ENCODE measurements at places on chromosomes 4 and X.

GRCh38 chrX:72020204-72020603 lies 109.6 kb downstream of the NHSL2 start:
- no peak for ATAC-seq

DNA sequence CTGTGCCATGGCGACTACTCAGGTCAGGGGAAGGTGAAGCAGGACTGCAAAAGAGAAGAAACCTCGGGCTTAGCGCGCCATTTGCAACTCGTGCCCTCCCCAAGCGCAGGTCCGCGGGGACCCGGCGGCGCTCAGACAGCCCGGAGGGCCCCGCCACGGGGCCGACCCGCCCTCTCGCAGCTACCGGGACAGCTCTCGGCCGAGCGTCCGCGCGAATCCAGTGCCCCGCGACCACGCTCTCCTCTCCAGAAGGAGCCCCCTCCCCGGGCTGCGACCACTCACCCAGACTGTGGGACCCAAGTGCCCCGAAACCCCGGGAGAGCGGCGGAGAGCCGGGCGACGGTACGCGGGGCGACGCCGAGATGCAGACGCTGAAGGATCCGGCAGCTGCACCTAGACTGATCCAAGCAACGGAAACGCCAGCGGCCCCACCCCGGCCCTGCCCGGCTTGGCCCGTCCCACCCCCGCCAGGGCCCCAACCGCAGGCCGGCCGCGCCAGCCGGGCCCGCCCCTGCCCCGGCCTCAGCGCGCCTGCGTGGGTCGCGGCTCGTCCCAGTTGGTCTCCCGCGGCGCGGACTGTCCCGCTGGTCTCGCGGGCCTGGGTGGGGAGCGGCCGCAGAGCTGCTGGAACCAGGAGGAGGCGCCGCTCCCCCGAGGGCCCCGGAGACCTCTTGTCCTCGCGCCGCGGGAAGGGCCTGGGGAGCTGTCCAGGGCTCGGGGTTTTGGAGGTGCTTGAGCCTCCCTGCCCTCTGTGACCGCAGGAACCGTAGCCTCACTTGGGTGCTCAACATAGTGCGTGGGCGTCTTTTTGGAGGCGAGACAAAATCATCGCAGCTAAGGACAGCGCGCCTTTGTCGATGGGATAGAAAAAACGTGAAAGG lies at the start of gene ANXA5:
ANXA5 (minus strand) TSS at position 400 of the 881 bp plus-strand sequence; CDS start at position 9, 391 bp downstream.
- ATAC-seq = peak; percentile 97

DNA sequence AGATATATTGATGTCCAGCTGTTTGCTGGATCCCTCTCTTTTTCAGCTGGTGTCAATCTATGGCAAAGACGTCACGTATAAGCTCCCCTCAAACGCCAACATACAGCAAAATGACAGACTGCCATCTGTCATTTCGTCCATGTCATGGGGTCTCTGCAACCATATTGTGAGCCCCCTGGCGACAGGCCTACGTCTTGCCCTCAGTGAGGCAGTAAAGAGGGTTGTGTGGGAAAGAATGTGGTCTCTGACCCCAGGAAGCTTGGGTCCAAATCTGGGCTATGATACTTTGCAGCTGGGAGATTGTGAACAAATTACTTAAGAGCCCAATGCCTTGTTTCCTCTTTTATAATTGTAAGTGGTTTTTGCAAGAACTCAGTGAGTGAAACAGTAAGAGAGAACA lies 7.4 kb downstream of the SUPT20HL2 start:
- no peak for ATAC-seq

GRCh38 chrX:138519296-138519695 lies 192.2 kb downstream of the FGF13 start:
- ATAC-seq = no peak
